ENCODE measurements at places on chromosomes 7 and 10. TPM values are rescaled to one million over a fixed set of nuclear protein-coding genes. Genes with fewer than 3 reads are reported as not detected.

Gene TSPAN15
- total RNA-seq, result 3.3 TPM

Gene LIPM
- total RNA-seq, result not detected

Gene ABHD11
- 11.6 TPM for total RNA-seq

Gene PRKRIP1
- 25.1 TPM for total RNA-seq

Gene MOGAT3
- total RNA-seq, result not detected

Gene CHN2
- 0.27 TPM for total RNA-seq

Gene HK1
- total RNA-seq, result 66.8 TPM

Gene MEOX2
- not detected for total RNA-seq

Gene LRRN3
- total RNA-seq, result 0.18 TPM
